ENCODE measurements at places on chromosomes 4 and X.

- no peak for DNase-seq
Measured at GRCh38 chr4:183576701-183577404, 72.0 kb downstream of the ING2 start.

DNA sequence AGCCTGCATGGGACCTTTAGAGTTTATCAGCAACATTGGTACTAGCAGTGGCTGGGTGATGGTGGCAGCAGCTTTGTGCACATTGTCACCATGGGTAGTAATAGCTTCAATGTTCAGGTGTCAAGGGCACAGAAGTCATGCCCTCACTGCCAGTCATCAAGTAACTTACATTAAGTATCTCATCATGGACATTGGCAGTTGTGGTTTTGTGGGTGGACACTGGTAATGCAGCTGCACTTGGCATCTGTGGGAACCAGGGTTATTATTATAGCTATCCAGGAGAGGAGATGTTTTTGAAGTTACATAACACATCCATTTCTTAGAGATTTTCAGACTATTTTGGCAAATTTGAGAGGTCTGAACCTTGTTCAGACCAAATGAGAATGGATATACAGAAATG, 243.2 kb upstream of the NOCT start:
- no peak for DNase-seq

GRCh38 chr4:8182858-8183725, 16.0 kb upstream of the SH3TC1 start:
- no peak for DNase-seq

DNA sequence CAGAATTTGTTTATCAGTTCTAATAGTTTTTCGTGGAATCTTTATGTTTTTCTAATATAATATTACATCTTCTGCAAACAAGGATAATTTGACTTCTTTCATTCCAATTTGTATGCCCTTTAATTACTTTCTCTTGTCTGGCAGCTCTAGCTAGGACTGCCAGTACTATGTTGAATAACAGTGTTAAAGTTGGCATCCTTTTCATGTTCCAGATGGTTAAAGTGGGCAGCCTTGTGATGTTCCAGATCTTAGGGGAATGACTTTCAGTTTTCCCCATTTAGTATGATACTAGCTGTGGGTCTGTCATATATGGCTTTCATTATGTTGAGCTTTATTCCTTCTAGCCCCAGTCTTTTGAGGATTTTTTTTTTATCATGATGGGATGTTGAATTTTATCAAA, 220.6 kb upstream of the WDFY3 start:
- no peak for DNase-seq

DNA sequence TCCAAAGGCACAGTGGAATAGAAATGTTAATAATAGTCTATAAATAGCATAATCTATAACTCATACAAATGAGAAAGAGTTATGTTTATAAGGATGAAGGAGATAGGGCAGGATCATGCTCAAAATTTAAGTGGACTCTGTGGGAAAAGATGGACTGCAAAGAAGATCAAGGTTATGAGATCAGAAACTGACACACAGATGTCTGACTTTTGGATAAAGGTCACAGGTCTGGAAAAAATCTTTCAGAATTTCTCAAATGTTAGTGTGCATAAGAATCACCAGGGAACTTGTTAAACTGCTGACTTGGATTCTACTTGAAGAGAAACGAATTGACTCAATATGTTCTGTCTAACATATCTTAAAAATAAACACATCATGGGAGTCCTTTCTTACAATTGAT, 104.1 kb downstream of the FSTL5 start:
- no peak for DNase-seq

GRCh38 chr4:184368290-184368689, 106.1 kb downstream of the IRF2 start:
- no peak for DNase-seq

DNA sequence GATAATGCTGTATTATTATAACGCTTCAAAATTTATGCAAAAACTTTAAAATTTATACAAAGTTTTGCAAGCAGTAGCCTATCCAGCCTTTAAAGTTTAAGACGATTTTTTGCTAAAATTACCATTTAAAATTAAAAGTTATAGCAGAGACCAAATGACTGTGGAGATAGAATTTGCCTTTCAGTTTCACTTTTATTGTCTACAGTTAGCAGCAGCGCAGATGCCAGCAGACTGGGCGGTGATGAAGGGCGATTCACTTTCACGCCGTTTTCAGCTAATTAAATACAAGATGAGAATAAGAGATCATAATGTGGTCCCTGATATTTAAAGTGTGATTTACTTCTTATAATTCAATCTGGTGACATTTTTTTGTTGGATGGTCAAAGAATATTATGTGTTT, 1381.5 kb upstream of the ADGRL3 start:
- no peak for DNase-seq

DNA sequence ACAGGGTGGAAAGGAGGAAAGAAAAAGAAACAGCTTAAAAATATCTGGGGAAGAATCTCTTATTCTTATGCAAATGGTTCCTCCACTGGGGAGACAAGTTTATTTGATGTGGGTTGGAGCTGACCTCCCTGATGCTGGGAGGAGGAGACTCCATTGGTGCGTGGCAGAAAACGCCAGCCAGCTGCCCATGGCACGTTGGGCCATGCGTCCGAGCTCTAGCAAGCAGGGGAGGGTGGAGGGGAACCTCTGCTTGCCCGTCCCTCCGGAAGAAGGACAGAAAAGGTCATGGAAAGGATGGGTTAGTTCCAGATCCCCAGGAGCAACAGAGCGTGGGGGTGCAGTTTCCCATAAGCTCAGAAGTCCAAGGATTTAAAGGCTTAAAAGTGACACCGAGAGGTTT, 210.4 kb downstream of the KLHL4 start:
- no peak for DNase-seq

GRCh38 chrX:111649638-111650037, 31.3 kb upstream of the ALG13 start:
- no peak for DNase-seq

- DNase-seq, result no peak
Measured at GRCh38 chrX:148424570-148424969, 75.8 kb upstream of the AFF2 start.

- no peak for DNase-seq
Measured at GRCh38 chr4:20126906-20127305, 124.8 kb upstream of the SLIT2 start.

- no peak for DNase-seq
Measured at GRCh38 chrX:107565931-107566603, 62.2 kb upstream of the PRPS1 start.

DNA sequence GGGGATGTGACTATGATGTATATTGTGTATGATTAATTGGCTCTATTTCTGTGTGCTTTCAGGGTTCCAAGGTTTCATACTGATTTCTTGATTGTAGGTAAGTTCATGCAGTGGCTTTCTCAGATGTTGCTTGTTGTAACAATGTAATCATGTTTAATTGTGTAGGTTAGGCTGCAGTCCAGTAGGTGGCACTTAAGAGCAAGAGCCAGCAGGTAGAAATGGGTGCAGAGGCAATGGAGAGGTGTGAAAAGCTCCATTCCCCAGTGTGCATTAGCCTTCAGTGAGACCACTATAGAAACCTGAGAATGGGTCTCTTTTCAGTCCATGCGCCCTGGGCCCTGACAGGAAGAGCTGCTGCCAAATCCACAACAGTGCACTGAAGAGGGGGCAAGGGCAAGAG, 28.2 kb downstream of the DCAF12L2 start:
- no peak for DNase-seq

- no peak for DNase-seq
Measured at GRCh38 chr4:20181926-20182325, 69.8 kb upstream of the SLIT2 start.

DNA sequence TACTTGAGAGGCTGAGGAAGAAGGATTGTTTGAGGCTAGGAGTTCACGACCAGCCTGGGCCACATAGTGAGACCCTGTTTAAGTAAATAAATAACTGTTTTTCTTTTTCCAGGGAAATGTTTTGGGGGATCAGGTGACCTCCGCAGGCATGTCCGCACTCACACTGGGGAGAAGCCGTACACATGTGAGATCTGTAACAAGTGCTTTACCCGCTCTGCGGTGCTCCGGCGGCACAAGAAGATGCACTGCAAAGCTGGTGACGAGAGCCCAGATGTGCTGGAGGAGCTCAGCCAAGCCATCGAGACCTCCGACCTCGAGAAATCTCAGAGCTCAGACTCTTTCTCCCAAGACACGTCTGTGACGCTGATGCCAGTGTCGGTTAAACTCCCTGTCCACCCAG, 30.5 kb downstream of the ZBTB49 start:
- no peak for DNase-seq

- peak; percentile 51 for DNase-seq
Measured at GRCh38 chr4:1723131-1723801, 1.9 kb downstream of the TACC3 start.

GRCh38 chr4:107034091-107034995, 1.8 kb downstream of the DKK2 start:
- DNase-seq, result no peak

GRCh38 chrX:12379671-12380070, 241.4 kb downstream of the FRMPD4 start:
- no peak for DNase-seq

DNA sequence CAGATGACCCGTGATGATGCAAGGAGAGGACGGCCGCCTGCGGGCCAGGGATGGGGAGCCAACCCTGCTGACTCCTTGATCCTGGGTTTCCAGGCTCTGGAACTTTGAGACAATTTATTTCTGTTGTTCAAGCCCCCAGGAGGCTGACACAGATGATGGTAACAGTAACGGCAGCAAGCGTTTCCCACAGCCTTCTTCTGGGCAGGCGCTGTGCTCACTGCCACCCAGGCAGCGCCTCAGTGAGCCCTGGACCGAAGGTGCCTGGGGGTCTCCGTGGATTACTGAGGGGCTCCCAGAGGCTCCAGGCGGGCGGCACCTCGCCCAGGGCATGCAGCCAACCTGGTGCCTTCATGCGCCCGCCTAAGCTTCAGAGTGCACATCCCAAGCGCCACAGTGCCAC, 103.9 kb upstream of the AFAP1 start:
- DNase-seq, result no peak

GRCh38 chr4:94032754-94033153, 174.9 kb upstream of the SMARCAD1 start:
- DNase-seq, result no peak

GRCh38 chr4:6416518-6417286, 55.7 kb downstream of the PPP2R2C start:
- DNase-seq, result no peak

DNA sequence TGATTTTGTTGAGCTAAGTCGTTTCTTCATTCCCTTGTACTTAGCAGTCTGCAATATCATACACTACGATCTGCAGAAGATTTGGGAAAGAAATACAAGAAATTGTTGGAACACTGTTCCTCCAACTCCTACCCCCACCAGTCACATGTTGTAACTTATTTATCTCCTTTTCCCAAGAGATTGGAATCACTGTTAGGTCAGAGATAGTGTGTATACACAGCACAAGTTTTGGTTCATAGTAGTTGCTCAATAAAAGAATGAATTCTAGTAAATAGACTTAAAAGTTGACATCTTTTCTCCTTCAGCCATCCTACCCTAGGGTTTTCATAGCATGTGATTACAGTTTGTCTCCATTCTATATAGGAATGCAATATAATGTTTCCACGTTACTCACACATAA, 68.8 kb downstream of the ARFIP1 start:
- DNase-seq, result no peak

DNA sequence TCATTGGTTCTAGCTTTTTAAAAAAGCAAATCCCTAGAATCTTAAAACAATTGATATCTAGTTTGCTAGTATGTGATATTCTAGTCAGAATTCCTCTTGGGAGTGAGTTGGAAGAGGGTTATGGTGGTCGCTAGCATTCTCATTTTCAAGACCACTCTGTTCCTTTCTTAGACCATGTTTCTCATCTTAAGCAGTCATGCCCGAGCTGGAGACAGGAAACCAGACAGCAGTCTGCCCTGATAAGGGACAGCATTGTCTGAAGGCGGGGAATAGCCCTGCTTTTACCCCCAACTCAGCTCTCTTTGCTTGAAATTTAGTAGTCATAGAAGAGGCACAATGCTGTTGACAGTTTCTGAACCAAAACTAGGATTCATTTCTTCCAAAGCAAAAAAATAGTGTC, 5.2 kb downstream of the KLF3 start:
- DNase-seq, result no peak

GRCh38 chrX:19852014-19853005, 35.1 kb downstream of the SH3KBP1 start:
- no peak for DNase-seq

GRCh38 chrX:117134983-117135382, 672.2 kb upstream of the CT83 start:
- no peak for DNase-seq

DNA sequence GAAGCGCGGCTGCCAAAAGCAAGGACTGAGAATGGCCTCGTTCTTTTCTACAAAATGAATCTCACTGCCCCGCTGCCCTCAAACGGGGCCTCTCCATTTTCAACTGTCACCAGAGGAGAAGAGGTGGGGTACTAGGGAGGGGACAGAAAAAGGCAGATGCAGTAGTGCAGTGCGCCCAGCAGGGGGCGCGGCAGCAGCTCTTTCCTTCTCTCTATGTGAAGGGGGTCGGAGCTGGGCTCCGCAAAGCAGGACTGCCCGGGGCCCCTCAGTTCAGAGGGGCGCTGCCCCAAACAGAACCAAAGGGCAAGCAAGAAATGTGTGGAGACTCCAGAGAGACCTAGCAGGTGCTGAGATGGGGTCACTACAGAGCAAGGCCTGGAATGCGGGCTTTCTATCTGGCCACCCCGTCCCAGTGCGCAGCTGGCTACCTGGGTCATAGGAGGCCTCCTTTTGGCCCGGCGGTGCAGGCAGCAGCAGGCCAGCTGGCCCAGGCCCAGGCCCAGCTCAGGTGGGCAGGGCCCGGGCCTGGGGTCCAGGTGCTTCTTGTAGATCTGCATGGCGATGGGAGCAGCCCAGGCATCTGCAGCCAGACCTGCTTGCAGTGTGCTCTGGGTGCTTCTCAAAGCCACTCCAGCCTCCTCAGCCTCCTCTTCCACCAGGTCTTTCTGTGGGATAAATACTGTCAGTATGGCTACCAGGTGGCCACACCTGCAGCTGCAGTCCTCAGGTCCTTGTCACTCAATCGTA, 5.9 kb downstream of the IRAK1 start:
- peak; percentile 24 for DNase-seq

DNA sequence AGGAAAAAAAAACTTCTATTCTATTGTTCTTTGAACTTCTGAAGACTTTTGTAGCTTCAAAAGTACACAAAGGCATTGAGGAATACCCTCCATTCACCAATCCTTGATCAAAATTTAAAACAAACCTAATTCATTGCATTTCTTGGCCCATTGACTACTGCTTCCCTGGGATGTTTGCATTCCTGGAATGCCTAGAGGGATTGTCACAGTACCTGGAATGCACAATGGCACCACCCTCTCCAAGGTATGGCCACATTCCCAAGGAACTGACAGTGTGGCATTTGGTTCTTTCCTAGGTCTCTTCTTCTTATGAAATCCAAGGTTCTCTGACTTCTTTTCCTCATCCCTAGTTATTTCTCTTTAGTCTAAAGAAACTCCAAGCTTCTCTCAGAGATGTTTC, 600.7 kb downstream of the CCSER1 start:
- no peak for DNase-seq

Data from stimulated activated CD4-positive, alpha-beta T cell treated with anti-CD3 and anti-CD28 coated beads, Interleukin-4, amount 100 ng/mL, for 4 hours (primary cell).